CD8-positive, alpha-beta memory T cell (primary cell): ENCODE measurements at places on chromosomes 16 and 17.

GRCh38 chr16:28264656-28265055 is 27.7 kb upstream of the SBK1 start:
- no peak overlapping the region for H3K27ac ChIP-seq
- no peaks in the 10 kb centered on the region for H3K36me3 ChIP-seq
- H3K4me3 ChIP-seq: no peak overlapping the region
- no peak for DNase-seq

GRCh38 chr16:20610211-20610891 is 34.2 kb upstream of the ACSM2B start:
- no peak overlapping the region for H3K27ac ChIP-seq
- H3K36me3 ChIP-seq: no peaks in the 10 kb centered on the region
- no peak overlapping the region for H3K4me3 ChIP-seq
- no peak for DNase-seq
- H3K27me3 ChIP-seq: no peaks in the 10 kb centered on the region

DNA sequence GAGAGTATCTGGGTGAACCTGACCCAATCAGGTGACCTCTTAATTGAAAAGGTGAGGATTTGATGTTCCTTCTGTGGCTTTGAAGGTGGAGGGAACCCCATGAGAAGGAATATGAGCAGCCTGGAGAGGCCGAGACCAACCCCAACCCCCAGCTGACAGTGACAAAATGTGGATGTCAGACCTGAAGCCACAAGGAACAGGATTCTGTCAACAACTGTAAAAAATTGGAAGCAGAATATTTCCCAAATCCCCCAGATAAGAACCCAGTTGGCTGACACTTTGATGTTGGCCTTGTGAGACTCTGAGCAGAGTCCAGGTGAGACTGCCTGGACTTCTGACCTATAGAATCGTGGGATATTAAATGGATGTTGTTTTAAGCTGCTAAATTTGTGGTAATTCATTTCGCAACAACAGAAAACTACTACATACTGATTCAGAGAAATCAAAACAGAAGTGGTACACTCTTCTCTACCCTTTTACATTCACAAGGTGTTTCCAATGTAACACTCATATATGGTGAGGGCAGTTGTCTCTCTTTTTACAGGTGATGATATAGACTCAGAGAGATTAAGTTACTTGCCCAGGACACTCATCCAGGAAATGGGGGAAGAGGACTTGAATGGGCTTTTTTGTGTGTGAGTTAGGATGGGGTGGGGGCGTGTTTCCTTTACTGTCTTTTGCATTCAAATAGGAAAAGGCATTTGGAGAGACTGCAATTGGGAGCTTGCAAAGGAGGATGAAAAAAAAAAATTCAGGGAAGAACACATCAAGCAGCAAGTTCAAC is 29.8 kb upstream of the SALL1 start:
- no peak overlapping the region for H3K4me3 ChIP-seq

- H3K36me3 ChIP-seq: no peaks in the 10 kb centered on the region
- H3K27ac ChIP-seq: no peak overlapping the region
- no peak for DNase-seq
- no peak overlapping the region for H3K4me3 ChIP-seq
Measured at GRCh38 chr16:89706518-89707260, 5.2 kb upstream of the SPATA2L start.

DNA sequence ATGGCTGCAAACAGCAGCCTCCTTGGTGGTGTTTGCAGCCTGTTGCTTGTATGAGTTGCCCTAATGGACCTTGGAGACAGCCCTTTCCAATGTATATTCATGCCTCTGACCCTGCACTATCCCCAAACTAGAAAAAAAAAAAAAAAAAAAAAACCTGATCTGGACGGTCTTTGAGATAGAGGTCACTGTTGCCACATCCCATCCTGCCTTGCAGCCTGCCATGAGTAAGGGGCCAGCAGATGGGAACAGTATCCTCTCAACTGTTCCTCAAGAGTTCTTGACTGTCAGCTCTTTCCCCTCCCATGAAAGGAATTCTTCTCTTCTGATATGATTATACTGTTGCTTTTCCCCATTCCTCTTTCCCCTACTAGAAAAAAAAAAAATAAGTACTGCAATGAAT is 152.4 kb downstream of the SSH2 start:
- peaks cover 4% of the 10 kb centered on the region for H3K4me1 ChIP-seq
- no peak overlapping the region for H3K4me3 ChIP-seq
- H3K27me3 ChIP-seq: no peaks in the 10 kb centered on the region

DNA sequence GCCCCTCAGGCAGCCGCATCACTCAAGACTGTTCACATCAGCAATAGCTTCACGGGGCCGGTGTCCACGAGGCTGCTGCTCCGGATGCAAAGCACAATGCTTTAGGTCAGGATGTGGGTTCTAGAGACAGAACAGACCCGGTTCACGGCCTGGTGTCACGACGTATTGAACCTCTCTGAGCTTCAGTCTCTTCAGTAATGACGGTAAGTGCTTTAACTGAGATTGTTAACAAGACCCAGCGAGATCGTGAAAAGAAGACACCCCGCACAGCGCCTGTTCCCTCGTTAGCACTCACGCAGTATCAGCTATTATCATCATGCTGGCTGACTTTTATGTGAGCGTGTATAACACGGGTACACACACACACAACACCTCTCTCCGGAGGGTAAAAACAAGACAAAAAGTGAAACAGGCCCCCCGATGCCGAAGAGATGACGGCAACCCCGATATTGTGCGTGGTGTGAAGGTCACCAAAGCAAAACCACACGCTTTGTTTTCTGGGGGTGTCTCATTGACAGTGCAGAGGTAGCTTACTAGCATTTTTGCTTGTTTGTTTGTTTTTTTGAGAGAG is 21.4 kb upstream of the ABR start:
- peaks cover 61% of the 10 kb centered on the region for H3K4me1 ChIP-seq
- H3K27ac ChIP-seq: peak overlapping the region; percentile 52
- DNase-seq: peak; percentile 79
- peak overlapping the region; percentile 17 for H3K4me3 ChIP-seq

- no peaks in the 10 kb centered on the region for H3K36me3 ChIP-seq
- no peak overlapping the region for H3K27ac ChIP-seq
- H3K4me1 ChIP-seq: no peaks in the 10 kb centered on the region
Measured at GRCh38 chr16:83942815-83943515, 10.1 kb upstream of the OSGIN1 start.

DNA sequence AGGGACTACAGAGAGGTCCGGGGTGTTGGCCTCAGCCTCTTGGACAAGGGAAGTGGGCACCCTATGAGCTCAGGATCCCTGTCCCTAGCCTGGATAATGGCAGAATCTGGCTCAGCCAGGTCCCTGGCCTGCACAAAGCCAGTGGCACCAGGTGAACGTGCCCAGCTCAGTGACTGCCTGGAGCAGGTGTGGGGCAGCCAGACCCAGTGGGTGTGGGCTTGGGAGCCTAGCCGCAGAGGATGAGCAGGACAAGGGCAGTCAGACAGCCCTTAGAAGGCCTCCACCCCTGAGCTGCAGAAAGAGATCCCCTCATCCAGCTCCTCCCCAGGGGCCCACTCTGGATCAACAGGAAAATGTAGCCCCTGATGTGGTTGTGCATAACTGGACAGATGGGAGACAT is 585.3 kb downstream of the KCNJ18 start:
- no peak for DNase-seq
- H3K4me3 ChIP-seq: no peak overlapping the region
- no peaks in the 10 kb centered on the region for H3K4me1 ChIP-seq
- H3K27me3 ChIP-seq: no peaks in the 10 kb centered on the region
- H3K36me3 ChIP-seq: no peaks in the 10 kb centered on the region
- H3K27ac ChIP-seq: no peak overlapping the region

DNA sequence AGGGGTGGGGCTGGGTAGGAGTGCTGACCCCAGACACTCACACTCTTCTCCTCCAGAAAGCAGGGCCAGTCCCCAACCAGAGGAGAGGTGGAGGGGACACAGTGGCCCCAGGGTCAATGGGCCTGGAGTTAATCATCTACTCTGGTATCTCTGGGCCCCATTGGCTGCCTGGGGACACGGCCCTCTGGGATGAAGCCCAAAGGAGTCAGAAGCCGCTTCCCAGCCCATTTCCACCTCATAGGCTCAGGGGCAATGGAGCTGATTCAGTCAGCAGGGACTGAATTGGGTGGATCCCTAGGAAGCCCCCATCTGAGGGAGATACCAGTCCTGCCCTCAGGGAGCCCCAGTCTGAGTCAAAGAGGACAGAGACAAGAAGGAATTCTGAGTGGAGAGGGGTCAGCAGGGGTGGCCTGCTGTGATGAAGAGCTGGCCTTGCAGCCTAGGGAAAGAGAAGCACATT is 2.9 kb upstream of the NAGS start:
- H3K36me3 ChIP-seq: no peaks in the 10 kb centered on the region
- no peaks in the 10 kb centered on the region for H3K27me3 ChIP-seq
- no peak overlapping the region for H3K27ac ChIP-seq
- peaks cover 9% of the 10 kb centered on the region for H3K4me1 ChIP-seq

DNA sequence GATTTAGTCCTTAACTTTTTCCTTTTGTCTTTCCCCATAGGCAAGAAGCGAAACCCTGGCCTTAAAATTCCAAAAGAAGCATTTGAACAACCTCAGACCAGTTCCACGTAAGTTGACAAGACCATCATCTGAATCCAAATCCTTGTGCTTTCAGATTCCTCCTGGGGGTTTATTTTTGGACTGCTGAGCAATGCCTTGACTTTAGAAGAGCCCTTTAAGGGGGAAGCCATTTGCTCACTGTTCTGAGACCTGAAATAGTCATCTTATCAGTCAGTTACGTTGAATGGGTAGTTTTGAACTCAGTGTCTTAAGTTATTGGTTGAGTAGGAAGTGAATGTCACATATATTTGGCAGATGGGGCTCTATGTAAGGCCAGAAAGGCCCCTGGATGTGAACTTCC is 91.2 kb downstream of the MAP2K6 start:
- no peak for DNase-seq
- H3K27ac ChIP-seq: no peak overlapping the region
- H3K4me3 ChIP-seq: no peak overlapping the region
- no peaks in the 10 kb centered on the region for H3K4me1 ChIP-seq
- no peaks in the 10 kb centered on the region for H3K27me3 ChIP-seq

GRCh38 chr16:14285513-14286367 is 214.6 kb downstream of the MRTFB start:
- no peaks in the 10 kb centered on the region for H3K27me3 ChIP-seq
- H3K4me1 ChIP-seq: peaks cover 3% of the 10 kb centered on the region
- DNase-seq: peak; percentile 96
- peak overlapping the region; percentile 62 for H3K27ac ChIP-seq

DNA sequence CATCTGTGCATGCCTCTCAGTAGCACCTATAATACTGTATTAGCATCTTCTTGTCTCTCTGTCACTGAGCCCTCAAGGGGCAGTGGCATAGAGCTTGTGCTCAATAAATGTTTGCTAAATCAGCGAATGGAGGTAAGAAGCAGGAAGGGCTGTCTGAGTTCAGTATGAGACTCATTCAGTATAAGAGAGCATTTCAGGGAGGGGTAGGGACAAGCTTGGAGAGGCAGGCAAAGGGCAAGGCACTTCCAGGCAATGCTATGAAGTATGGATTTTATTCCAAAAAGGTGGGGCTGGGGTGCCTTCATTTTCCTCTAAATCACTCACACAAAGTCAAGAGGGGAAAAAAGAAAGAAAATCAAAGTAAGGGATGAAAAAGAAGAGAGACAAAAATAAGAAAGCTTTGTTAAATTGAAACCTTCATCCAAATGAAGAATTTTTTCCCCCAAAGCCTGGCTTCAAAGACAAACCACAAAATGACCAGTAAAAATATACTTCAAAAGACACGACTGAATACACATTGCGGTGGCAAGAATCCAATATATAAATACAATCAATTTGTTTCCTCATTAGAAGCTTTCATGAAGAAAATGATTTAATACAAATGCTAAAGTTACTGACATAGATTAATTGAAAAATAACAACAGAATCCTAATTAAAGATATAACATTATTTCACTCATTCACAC is 51.2 kb downstream of the SKAP1 start:
- no peaks in the 10 kb centered on the region for H3K27me3 ChIP-seq
- H3K4me3 ChIP-seq: no peak overlapping the region
- peaks cover 19% of the 10 kb centered on the region for H3K4me1 ChIP-seq

DNA sequence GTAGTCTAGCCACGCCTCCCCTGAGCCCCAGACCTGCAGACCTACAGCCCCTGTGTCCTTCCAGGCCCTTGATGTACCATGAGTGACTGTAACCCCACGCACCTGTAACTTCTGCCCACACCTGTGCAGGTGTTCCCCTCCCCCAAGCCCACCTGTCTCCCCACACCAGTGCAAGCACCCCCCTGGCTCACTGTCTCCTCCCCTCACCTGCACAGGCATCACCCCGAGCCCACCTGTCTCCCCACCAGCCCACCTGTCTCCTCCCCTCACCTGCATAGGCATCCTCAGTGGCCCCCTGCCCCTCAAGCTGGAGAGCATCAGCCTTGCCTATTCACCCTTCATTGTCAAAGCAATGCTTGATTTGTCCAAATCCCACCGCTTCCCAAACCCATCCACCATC is 32.3 kb upstream of the ZC3H18 start:
- H3K36me3 ChIP-seq: no peaks in the 10 kb centered on the region
- no peak overlapping the region for H3K4me3 ChIP-seq
- peaks cover 8% of the 10 kb centered on the region for H3K4me1 ChIP-seq
- DNase-seq: no peak
- H3K27me3 ChIP-seq: peaks cover 19% of the 10 kb centered on the region

DNA sequence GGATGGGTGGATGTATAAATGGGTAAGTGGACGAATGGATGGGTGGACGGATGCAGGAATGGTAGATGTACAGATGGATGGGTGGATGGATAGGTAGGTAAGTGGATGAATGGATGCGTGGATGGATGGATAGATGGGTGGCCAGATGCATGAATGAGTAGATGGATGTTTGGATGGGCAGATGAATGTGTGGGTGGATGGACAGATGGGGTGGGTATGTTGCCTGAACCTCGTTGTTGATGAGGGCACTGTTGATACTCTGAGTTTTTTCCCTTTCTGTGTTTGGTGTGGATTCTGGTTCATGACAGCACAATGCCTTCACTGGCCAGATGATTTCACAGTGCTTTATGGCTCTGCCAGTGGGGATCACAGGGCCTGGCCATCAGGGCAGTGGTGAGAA is 208.3 kb downstream of the NPIPB11 start:
- no peaks in the 10 kb centered on the region for H3K36me3 ChIP-seq
- H3K4me3 ChIP-seq: no peak overlapping the region
- DNase-seq: no peak
- no peaks in the 10 kb centered on the region for H3K4me1 ChIP-seq
- H3K27ac ChIP-seq: no peak overlapping the region

DNA sequence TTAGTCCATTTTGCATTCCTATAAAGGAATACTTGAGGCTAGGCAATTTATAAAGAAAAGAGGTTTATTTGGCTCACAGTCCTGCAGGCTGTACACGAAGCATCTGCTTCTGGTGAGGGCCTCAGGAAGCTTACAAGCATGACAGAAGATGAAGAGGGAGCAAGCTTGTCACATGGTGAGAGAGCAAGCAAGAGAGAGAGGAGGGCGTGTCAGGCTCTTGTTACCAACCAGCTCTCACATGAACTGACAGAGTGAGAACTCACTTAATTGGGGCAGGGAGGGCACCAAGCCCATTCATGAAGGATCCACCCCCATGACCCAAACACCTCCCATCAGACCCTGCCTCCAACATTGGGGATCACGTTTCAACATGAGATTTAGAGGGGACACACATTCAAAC is 1.6 kb downstream of the CHCT1 start:
- no peaks in the 10 kb centered on the region for H3K36me3 ChIP-seq
- H3K27ac ChIP-seq: no peak overlapping the region
- no peak overlapping the region for H3K4me3 ChIP-seq
- H3K27me3 ChIP-seq: no peaks in the 10 kb centered on the region
- DNase-seq: no peak
- no peaks in the 10 kb centered on the region for H3K4me1 ChIP-seq

GRCh38 chr16:89045181-89045815 is 48.4 kb upstream of the ACSF3 start:
- no peaks in the 10 kb centered on the region for H3K4me1 ChIP-seq
- H3K27me3 ChIP-seq: no peaks in the 10 kb centered on the region
- H3K36me3 ChIP-seq: no peaks in the 10 kb centered on the region
- no peak for DNase-seq
- no peak overlapping the region for H3K27ac ChIP-seq

GRCh38 chr17:9705745-9706144 is 60.4 kb downstream of the USP43 start:
- DNase-seq: no peak
- H3K4me3 ChIP-seq: no peak overlapping the region
- no peaks in the 10 kb centered on the region for H3K36me3 ChIP-seq
- H3K4me1 ChIP-seq: no peaks in the 10 kb centered on the region
